Breast epithelium (tissue), 4 donors: ENCODE measurements at places on chromosomes 5 and 9. TPM values are rescaled to one million over a fixed set of nuclear protein-coding genes. Genes with fewer than 3 reads are reported as not detected.

- H3K4me3 ChIP-seq, result no peak overlapping the region
- H3K36me3 ChIP-seq, result no peaks in the 10 kb centered on the region
- no peak for DNase-seq
- H3K27me3 ChIP-seq, result no peaks in the 10 kb centered on the region
Measured at GRCh38 chr5:124858612-124859011, 112.2 kb upstream of the ZNF608 start.

GRCh38 chr9:134502266-134502791 is 139.3 kb upstream of the COL5A1 start:
- H3K4me3 ChIP-seq, result no peak overlapping the region
- peaks cover 3% of the 10 kb centered on the region for H3K4me1 ChIP-seq
- peak overlapping the region; percentile 43 for H3K27ac ChIP-seq
- no peak for DNase-seq
- no peaks in the 10 kb centered on the region for H3K36me3 ChIP-seq
- peaks cover 27% of the 10 kb centered on the region for H3K27me3 ChIP-seq

Gene JAKMIP2
- total RNA-seq, result 0.73 TPM

DNA sequence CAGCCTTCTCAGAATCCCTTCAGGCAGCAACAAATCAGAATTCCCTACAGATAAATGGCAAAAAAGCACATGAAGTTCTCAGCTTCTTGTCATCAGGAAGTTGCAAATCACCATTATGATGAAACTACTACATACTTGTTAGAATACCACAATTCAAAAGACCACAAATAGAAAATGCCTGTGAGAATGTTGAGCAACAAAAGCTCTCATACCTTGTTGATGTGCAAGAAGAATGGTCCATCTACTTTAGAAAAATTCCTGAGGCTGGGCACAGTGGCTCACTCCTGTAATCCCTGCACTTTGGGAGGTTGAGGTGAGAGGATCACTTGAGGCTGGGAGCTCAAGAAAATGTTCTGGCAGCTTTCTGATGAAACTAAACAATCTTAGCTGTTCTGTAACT is 278.1 kb downstream of the ICE1 start:
- no peak overlapping the region for H3K4me3 ChIP-seq
- no peak for DNase-seq
- no peaks in the 10 kb centered on the region for H3K36me3 ChIP-seq
- no peak overlapping the region for H3K27ac ChIP-seq
- no peaks in the 10 kb centered on the region for H3K4me1 ChIP-seq
- H3K27me3 ChIP-seq, result no peaks in the 10 kb centered on the region

GRCh38 chr5:132474881-132475496 is 15.6 kb downstream of the IRF1 start:
- no peaks in the 10 kb centered on the region for H3K4me1 ChIP-seq
- no peaks in the 10 kb centered on the region for H3K27me3 ChIP-seq
- H3K27ac ChIP-seq, result peak overlapping the region; percentile 75
- DNase-seq, result no peak
- H3K4me3 ChIP-seq, result no peak overlapping the region

DNA sequence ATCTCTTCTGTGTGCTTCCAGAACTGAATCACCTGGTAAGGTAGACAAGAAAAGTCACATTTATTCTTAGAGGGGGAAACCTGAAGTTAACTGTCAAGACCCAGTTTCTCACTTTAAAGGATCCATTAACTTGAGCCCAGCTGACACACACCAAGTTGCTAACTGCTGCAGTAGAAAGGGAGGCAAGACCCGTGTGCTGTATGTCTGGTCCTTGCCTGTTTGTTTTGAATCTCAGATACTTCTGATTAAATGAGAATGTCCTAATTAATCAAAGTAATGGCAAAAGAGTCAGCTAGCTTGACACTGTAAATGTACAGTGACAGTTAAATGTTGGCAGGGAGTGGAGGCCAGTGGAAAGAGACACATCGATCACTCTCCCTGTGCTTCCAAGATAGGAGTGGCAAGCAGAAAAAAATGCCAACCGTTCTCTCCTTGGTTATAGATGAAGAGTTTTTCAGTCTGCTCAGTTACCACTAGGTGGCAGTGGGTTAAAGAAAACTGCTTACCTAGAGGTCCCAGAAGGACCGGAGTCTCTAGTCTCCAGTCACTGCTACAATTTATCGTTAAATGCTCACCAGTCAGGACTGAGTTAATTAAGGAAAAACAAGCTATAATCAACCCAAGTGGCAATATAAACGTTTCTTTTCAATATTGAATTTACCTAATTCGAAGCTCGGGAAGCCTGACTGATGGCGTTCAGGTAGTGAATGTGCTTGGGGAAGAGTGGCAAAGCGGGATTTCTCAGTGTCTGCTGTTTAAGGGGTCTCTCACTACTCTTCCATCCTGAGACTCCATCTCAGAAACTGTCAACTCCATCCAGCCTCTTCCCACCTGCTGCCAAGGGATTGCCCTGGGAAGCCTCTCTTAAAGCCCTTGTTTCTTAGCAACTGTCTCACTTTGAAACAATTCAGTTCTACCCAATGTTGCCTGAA is 18.4 kb downstream of the LSM11 start:
- H3K27ac ChIP-seq, result no peak overlapping the region
- H3K27me3 ChIP-seq, result no peaks in the 10 kb centered on the region
- H3K36me3 ChIP-seq, result no peaks in the 10 kb centered on the region
- no peak overlapping the region for H3K4me3 ChIP-seq

- no peak for DNase-seq
- H3K4me1 ChIP-seq, result no peaks in the 10 kb centered on the region
- H3K4me3 ChIP-seq, result no peak overlapping the region
- H3K36me3 ChIP-seq, result no peaks in the 10 kb centered on the region
- no peak overlapping the region for H3K27ac ChIP-seq
Measured at GRCh38 chr5:44862808-44863207, 54.1 kb downstream of the MRPS30 start.

DNA sequence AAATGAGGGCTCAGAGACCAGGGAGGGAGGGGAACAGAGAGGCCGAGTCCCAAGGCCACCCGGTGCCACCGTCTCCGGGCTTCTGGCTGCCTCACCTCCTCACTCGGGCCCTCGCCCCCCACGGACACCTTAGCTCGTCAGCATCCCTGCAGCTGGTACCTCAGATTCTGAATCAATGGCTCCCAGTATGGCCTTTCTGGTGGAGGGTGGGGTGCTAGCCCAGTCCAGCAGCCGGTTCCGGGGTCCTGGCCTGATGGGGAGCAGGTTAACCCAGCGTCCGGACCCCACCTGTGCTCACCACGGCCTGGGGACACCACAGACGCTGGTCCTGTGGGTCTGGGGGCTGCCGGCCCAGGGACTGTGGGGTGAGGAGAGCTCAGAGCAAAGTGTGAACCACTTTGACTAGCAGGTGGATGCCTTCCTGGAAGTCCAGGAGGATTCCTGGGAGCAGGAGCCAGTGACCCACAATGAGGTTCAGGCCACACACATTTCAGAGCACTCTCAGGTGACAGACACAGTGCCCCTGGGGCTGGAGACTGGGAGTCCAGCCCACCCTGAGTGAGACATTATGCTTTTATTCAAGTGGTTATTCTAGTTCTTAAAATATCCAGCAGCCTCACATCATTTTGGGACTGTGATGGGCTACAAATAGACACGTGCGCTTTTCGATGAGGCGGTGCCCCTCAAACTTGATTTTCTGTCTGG is 53.3 kb downstream of the AHRR start:
- DNase-seq, result peak; percentile 9
- H3K27ac ChIP-seq, result no peak overlapping the region
- no peak overlapping the region for H3K4me3 ChIP-seq
- no peaks in the 10 kb centered on the region for H3K36me3 ChIP-seq
- H3K27me3 ChIP-seq, result no peaks in the 10 kb centered on the region

Gene CDKN2A
- total RNA-seq, result 0.80 TPM

Gene EDIL3
- total RNA-seq, result 7.2 TPM

DNA sequence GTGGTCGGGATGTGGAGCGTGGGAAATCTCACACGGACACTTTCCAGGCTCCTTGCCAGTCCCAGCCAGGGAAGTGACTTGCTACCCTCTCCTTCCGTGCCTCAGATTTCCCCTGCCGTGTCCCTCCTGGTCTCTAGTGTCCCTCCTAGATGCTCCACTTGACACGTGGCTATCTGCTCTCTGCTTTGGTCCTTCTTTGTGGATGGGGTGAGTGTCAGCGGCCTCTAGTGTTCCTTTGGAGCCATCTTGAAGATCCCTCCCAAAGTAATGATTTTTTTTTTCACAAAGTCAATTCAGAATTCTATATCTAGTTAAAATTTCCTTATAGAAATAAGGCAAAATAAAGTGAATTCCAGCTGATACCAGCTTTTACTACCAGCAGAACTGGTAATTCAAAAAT is 117.7 kb downstream of the MRPL36 start:
- DNase-seq, result no peak
- H3K4me1 ChIP-seq, result no peaks in the 10 kb centered on the region

DNA sequence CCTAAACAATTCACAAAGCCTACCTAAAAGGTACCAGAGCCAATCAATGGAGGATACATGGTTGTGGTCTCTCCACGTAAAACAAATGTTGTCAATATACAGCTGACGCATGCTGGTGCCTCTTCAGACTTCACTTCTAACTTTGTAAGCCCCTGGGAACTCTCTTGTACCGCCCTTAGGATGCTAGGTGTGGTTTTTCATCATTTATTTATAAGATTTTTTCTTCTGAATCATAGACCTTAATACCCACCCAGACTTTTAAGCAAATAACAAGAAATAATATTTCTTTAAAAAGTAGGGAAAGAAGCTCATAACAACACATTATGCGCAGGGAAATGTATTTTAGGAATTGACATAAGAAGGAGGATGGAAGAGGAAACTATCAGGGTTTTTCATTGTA is 33.0 kb downstream of the SSBP2 start:
- H3K36me3 ChIP-seq, result no peaks in the 10 kb centered on the region
- no peaks in the 10 kb centered on the region for H3K4me1 ChIP-seq
- H3K27me3 ChIP-seq, result no peaks in the 10 kb centered on the region
- no peak overlapping the region for H3K27ac ChIP-seq
- DNase-seq, result no peak
- H3K4me3 ChIP-seq, result no peak overlapping the region

- no peak for DNase-seq
- no peaks in the 10 kb centered on the region for H3K27me3 ChIP-seq
- H3K36me3 ChIP-seq, result no peaks in the 10 kb centered on the region
- H3K27ac ChIP-seq, result no peak overlapping the region
- H3K4me3 ChIP-seq, result no peak overlapping the region
Measured at GRCh38 chr5:142920849-142921612, 150.9 kb downstream of the ARHGAP26 start.

DNA sequence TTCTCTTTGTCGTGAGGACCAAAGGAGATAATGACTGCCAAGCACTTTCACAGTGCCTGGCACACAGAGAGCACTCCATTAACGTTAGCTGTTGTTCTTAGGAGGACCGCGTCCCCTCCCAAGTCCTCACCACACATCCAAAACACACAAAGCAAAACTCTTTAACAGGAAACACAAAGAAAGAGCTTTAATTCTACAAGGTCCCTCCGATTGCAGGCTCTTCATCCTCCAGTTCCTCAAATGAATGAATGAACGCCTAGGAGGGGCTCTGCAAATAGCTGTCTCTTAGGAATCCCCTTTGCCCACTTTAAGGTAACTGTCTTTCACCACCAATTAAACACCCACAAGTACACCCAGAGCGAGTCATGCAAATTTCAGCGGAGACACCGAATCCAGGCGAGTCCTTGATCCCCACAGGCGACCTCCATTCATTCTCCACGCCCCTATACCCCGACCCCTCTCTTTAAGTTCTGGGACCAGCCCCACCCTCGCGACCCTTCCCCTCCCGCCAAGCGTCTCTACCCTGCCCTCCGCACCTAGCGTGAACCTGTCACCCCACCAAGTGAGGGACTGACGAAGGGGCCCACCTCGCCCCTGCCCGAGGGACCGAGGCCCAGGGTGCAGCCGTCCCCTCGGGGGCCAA is 644 bp downstream of the TSC1 start:
- peak overlapping the region; percentile 99 for H3K4me3 ChIP-seq
- H3K27me3 ChIP-seq, result no peaks in the 10 kb centered on the region
- no peak for DNase-seq
- peak overlapping the region; percentile 96 for H3K27ac ChIP-seq
- no peaks in the 10 kb centered on the region for H3K4me1 ChIP-seq

Gene TIMD4
- total RNA-seq, result 0.88 TPM

GRCh38 chr5:13316176-13316575 is 628.3 kb downstream of the DNAH5 start:
- no peaks in the 10 kb centered on the region for H3K36me3 ChIP-seq
- no peak overlapping the region for H3K4me3 ChIP-seq
- H3K27ac ChIP-seq, result no peak overlapping the region
- DNase-seq, result no peak
- H3K4me1 ChIP-seq, result no peaks in the 10 kb centered on the region
- no peaks in the 10 kb centered on the region for H3K27me3 ChIP-seq

Gene PCDHA1
- not detected for total RNA-seq

DNA sequence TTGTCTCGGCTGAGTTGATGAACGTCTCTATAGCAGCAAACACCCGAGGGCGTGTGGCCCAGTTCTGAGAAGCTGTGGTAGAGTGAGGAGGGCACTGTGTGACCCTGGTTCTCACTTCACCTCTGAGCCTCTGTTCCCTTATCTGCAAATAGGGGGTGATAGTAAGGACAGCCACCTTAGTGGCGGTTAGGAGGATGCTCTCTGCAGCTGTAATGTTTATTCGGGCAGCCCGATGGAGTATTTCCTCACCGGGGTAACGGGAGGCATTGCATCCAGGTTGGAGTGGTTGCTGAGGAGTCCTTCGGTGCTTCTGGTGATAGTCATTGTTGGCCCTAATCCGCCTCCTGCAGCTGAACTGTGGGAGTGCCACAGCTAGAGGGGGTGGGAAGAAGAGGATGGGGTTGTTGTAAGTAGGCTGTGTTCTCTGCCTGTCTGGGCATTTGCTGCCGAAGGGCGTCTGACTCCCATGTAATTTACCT is 13.9 kb downstream of the PRRC2B start:
- H3K4me1 ChIP-seq, result peaks cover 12% of the 10 kb centered on the region
- peak; percentile 50 for DNase-seq
- H3K27me3 ChIP-seq, result no peaks in the 10 kb centered on the region

Gene PAM
- total RNA-seq, result 193 TPM

GRCh38 chr9:92963831-92964606 is 16.7 kb downstream of the FGD3 start:
- H3K4me3 ChIP-seq, result peak overlapping the region; percentile 41
- no peaks in the 10 kb centered on the region for H3K36me3 ChIP-seq
- no peaks in the 10 kb centered on the region for H3K27me3 ChIP-seq
- DNase-seq, result no peak
- H3K4me1 ChIP-seq, result no peaks in the 10 kb centered on the region

DNA sequence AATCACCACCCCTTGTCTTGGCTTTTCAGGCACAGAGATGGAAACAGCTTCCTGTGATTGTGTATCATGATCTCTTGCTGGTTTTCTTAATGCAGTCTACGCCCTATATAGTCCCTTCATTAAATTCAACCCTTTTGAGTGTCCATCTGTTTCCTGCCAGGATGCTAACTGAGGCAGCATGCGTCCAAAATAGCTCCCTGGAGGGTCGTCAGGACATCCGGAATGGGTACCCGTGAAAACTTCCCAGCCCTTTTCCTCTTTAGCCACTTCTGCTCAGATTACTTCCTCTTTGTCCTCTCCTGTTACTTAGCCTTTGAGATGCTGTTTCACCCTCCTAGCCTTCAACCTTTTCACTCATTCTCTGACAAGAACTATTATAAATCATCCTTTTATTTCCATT is 79.8 kb upstream of the KLF9 start:
- H3K36me3 ChIP-seq, result no peaks in the 10 kb centered on the region
- H3K4me1 ChIP-seq, result peaks cover 3% of the 10 kb centered on the region
- H3K27ac ChIP-seq, result peak overlapping the region; percentile 6
- DNase-seq, result no peak

Gene NUTM2F
- not detected for total RNA-seq

GRCh38 chr5:151703227-151703626 is 16.5 kb upstream of the SPARC start:
- no peaks in the 10 kb centered on the region for H3K36me3 ChIP-seq
- no peak overlapping the region for H3K4me3 ChIP-seq
- H3K4me1 ChIP-seq, result peaks cover 7% of the 10 kb centered on the region
- DNase-seq, result no peak
- no peak overlapping the region for H3K27ac ChIP-seq

Gene CLTA
- total RNA-seq, result 177 TPM

Gene CATSPER3
- total RNA-seq, result 0.44 TPM

Gene SLC34A1
- not detected for total RNA-seq

Gene SEMA6A
- total RNA-seq, result 33.9 TPM
